RKO (cell line): ENCODE measurements at places on chromosomes 11 and 22.

GRCh38 chr11:110438017-110438416, 8.3 kb downstream of the FDX1 start:
- DNase-seq = no peak

DNA sequence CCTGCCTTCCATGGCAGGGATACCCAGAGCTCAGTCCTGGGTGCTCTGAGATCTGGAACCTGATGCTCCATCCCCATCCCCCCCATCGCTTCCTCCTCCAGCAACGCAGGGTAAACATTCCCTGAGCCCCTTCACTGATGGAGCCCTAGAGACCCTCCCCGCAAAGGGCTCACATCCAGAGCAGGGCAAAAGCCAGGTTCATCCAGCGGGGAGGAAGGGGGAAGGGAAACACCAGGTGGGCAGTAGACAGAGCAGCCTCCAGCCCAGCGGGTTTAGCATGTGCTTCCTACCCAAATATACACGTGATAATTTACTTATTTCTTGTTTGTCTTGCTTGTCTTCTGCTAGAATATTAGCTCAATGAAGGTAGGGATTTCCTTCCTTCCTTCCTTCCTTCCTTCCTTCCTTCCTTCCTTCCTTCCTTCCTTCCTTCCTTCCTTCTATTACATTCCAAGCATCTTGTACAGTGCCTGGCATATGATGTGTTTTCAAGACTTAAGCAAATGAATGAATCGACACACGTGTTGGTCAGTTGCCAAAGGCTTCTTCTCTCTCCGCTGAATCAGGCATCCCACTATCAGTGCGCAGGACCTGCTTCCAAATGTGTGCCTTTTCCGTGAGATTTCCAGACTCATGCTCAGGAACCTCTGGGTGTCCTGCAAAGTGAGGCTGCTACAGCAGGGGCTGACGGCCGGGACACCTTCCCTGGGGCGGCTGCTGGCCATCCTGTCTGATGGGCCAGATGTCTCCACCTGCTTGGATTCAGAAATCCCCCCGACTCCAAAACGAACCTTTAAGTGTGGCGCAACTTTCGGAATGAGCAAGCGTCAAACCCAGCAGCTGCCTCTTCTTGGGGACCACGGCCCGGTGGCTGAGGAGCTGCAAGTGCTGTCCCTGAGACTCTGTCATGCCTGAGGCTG, 955.1 kb downstream of the BRD1 start:
- DNase-seq = no peak

- DNase-seq = no peak
Observed at GRCh38 chr22:38282397-38282796, 9.6 kb upstream of the TMEM184B start.

- no peak for DNase-seq
Observed at GRCh38 chr22:44589831-44590230, 91.8 kb upstream of the RTL6 start.

DNA sequence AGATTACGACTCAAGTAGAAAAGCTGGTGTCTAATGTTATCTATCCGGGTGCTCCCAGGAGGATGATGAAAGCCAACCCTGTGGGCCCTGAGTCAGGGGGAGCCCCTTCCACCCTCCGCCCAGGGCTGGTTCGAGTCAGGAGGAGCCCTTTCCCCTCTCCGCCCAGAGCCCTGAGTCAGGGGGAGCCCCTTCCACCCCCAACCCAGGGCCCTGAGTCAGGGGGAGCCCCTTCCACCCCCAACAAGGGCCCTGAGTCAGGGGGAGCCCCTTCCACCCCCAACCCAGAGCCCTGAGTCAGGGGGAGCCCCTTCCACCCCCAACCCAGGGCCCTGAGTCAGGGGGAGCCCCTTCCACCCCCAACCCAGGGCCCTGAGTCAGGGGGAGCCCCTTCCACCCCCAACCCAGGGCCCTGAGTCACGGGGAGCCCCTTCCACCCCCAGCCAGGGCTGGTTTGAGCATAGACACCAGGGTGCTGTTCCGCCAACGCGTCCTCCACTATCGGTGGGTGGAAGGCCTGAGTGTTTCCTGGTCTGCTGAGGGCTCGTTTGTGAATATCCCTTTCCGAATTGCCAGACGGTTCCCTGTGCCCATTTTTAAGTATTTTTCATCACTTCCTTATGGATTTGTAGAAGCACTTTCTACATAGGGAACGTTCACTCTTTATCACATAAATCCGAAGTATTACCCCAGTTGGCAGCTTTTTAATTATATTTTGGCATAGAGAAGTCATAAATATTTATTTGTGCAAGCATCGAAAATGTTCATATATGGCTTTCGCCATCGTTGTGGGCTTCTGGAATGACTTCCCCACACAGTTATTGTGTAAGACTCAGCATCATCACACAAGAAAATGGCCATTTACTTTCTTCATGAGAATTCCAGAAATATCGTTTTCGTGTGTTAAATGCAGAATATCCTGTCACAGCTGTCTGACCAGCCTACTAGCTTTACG, 380.6 kb downstream of the BRD1 start:
- DNase-seq = no peak

DNA sequence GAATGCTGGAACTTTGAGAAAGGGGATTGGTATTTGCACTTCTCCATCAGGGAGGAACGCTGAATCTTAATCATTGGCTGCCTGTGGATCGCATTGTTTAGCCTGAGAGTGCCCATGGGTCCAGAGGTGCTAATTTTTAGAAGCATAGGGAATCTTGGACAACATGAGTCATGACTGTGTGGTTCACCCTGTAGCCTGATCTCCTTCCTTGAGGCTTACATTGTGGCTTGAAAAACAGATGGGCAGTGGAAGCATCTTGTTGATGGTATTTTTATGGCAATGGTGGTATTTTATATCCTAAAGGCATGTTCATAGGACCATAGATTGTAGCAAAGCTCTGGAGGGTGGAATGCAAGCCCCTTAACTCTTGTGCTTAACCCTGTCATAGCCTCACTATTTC, 99.2 kb upstream of the DBX1 start:
- no peak for DNase-seq

DNA sequence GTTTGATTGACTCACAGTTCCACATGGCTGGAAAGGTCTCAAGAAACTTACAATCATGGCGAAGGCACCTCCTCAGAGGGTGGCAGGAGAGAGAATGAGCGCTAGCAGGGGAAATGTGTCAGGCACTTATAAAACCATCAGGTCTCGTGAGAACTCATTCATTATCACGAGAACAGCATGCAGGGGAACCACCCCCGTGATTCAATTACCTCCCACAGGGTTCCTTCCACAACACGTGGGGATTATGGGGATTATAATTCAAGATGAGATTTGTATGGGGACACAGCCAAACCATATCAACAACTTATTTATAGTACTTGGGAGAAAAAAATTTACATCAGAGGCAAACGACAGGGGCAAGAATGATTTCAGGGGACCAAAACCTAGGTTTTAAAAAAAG, 3.0 kb downstream of the ME3 start:
- DNase-seq = no peak

- DNase-seq = no peak
Observed at GRCh38 chr11:13463779-13464290, 813 bp upstream of the BTBD10 start.

- DNase-seq = no peak
Observed at GRCh38 chr11:16982809-16983208, 31.4 kb downstream of the PLEKHA7 start.

GRCh38 chr22:48414651-48415050, 1413.0 kb downstream of the BRD1 start:
- no peak for DNase-seq

DNA sequence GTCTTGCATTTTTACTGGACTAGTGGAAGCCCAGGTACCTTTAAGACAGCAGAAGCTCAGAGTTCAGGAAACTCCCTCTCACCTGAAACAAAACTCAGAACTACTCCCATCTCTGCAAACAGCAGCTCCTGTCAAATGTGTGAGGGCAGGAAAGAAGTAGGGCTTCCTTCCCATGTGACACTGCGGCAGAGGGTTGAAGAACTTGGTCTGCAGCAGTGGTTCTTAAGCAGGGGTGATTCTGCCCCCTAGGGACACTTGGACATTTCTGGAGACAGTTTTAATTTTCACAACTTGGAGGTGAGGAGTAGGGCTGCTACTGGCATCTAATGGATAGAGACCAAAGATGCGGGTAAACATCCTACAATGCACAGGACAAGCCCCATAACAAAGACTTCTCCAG, 63.4 kb downstream of the RCN1 start:
- DNase-seq = no peak

DNA sequence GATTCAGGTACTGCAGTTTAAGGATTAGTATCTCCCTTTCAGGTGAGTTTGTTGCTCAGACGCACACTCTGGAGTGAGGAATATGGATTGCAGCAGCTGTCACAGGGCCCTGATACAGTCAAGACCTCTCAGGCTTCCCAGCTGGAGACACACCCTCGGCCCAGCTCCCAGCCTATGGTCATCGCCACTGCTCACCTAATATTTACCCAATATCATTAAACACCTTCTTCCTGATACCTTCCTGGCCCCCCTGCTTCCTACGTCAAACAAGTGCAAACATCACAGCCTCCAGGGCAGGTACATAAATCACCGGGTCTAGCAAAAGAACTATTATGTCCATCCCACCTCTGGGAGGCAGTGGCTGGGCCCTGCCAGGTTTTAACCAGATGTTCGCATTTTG, 213.3 kb downstream of the MN1 start:
- no peak for DNase-seq

DNA sequence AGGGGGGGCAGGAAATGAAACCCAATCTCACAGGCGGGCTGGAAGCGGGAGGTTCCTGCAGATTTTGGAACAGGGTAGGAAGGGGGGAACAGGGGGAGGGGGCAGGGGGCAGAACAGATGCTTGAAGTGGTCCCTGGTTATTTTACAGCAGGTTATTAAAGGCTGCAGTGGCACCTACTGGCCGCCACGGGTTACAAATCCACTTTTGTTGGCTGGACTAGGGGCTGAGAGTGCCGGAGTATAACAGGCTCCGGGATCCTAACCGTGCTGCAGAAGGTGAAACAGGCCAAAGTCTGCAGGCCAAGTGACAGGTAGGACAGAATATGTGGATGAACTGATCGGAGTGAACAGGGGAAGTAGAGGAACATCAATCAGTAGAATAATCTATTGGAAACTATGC, 2.5 kb downstream of the ROBO3 start:
- no peak for DNase-seq

DNA sequence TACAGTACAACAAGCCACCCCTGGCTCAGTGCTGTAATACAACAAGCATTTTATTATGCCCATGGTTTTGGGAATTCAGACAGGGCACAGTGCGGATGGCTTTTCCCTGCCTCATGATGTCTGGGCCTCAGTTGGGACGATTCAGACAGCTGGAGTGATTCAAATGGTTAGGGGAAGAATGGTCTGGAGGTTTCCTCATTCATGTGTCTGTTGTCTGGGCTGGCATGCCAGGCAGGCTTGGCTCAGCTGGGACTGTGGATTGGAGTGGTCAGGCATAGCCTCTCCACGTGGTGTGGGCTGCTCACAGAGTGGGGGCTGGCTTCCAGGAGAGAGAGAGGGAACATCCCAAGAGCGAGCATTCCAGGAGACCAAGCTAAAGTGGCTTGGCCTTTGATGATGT, 164.4 kb downstream of the C11orf91 start:
- no peak for DNase-seq

GRCh38 chr22:26883393-26883792, 226.0 kb downstream of the MIAT start:
- no peak for DNase-seq

DNA sequence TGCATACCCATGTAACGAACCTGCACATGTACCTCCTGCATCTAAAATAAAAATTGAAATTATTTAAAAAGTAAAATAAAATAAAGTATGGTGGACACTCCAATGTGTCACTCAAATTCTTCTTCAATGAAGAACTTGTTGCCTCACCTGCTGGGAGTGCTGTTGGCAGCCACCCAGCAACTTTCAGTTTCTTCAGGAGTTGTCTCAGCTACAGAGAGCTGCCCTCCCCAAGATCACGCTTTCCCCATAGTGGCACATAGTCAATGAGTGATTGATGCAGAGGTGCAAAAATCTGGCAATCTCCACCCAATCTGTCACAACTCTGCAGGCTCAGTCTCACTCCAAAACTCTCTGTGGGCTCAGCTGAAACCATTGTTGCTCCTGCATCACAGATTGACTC, 92.3 kb upstream of the C11orf87 start:
- DNase-seq = no peak

DNA sequence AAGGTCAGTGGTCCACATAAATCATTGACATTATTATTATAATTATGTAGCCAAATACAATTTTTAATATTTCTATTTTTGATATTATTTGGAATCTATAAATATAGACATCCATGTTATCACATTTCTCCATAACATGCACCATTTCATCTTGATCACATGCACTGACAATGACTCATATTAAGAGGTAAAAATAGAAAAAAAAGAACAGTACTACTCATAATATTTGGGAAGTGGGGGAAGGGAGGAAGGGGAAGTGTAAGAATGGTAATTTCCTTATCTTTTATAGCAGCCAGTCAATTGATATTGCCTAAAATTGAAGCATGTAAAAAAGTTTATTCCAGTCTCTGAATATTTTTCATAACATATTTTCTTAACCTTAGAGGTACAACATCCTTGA, 72.3 kb downstream of the ADM start:
- no peak for DNase-seq
